ENCODE measurements at places on chromosomes 16 and 17. TPM values are rescaled to one million over a fixed set of nuclear protein-coding genes. Genes with fewer than 3 reads are reported as not detected.

The CLEC18C gene
- 0.07 TPM for polyA plus RNA-seq

DNA sequence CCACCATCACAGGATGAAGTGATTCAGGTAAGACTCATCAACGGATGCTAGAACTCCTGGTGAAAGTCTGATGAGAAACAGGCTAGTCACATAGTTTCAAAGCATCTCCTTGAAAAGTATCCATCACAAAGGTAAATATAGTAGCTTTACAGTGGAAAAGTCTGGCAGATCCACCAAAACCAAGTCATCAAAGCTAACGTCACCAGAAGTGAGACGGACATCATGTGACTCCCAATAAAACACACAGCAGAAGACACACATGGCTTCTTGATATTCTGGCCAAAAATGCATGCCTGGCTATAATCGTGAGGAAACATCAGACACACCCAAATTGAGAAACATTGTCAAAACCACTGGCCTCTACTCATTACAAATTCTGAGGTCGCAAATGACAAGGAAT lies 17.9 kb upstream of the TRPV3 start:
- no peaks in the 10 kb centered on the region for H3K27me3 ChIP-seq
- H3K27ac ChIP-seq, result no peak overlapping the region
- no peaks in the 10 kb centered on the region for H3K4me1 ChIP-seq
- DNase-seq, result no peak

The PSKH1 gene
- polyA plus RNA-seq, result 9.6 TPM

DNA sequence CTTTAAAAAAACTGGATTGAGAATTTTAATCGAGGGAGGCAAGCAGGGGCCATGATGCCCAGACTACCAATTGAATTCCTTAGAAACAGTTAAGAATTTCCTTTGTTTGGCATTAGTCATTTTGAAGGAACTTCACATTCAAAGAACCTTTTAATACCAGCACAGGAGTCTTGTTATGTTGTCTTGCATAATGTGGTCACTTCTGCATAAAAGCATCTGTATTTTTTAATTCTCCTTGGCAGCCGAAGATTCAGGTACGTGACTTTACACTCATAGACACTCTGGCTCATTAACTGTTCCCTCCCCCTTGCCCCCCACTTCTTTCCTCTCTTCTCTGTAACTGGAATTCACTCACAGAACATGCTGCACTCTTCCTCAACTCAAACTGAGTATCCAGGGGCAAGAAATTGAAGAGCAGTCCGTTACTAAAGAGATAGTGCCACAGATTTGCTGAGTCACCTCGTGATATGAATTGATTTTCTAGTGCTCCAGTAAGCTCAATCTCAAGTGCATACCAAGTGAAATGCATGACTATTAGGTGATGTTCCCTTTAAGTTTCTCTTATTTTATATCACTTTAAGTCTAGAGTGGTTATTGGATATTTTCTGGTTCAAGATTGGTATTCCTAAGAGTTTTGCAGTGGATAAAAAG lies 572.2 kb upstream of the SOX9 start:
- H3K4me1 ChIP-seq, result no peaks in the 10 kb centered on the region
- H3K36me3 ChIP-seq, result no peaks in the 10 kb centered on the region
- H3K27me3 ChIP-seq, result no peaks in the 10 kb centered on the region

DNA sequence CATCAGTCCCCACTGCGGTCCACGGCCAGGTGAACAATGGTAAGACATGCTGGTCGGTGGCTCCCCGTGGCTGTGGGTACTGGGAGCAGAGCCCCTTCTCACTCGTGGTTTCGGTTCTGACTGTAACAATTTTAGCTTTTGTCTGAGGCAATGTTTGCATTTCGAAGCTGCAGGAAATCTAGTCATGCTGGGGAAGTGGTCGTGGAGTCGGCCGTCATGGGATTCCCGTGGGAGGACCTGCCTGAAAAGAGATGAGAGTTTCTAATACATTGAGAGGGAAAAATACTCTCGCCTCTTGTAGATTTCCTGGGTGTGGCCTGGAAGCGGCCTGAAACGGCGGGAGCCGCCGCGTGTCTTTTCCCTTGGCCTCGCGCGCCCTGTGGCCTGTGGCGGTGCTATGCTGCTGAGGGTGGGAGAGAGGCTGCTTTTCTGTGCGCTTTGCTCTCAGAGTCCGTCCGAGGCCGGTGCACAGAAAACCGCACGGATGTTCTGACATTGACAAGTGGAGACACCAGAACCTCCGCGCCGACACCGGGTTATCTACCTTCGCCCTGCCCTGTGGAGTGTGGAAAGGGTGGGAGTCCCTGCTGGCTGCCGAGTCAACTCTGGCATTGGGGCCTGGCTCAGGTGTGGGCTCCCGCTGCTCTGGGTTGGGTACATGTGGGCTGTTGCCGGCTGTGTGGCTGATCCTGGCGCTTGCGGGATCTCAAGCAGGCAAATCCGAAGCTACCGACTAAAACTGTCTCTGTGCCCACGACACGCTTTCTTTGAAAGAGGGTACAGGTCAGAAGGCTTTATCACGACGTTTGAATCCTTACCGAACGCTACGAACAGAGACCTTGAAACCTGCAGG lies 60.8 kb downstream of the WDR45B start:
- no peaks in the 10 kb centered on the region for H3K4me1 ChIP-seq
- no peaks in the 10 kb centered on the region for H3K36me3 ChIP-seq
- H3K27ac ChIP-seq, result no peak overlapping the region
- H3K4me3 ChIP-seq, result no peak overlapping the region
- DNase-seq, result no peak
- H3K27me3 ChIP-seq, result no peaks in the 10 kb centered on the region

DNA sequence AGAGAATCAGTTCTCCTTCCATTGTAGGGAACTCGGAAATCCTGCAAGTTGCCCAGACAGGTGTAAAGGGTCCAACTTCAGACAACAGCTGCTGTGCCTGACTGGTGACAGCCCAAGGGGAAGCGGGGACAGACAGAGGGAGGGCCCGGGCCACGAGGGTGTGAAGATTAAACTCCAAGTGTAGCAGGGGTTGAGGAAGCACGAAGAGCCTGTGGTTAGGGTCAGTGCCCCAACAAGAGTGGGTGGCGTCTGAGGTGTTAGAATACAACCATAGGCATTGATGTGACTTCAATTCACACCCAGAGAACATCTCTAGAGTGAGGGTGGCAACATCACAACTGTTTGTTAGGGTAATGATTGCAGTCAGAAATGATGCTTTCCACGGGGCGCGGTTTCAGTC lies 39.1 kb downstream of the ASPA start:
- H3K4me1 ChIP-seq, result peaks cover 3% of the 10 kb centered on the region
- no peaks in the 10 kb centered on the region for H3K27me3 ChIP-seq
- DNase-seq, result no peak
- no peak overlapping the region for H3K27ac ChIP-seq
- H3K36me3 ChIP-seq, result no peaks in the 10 kb centered on the region

DNA sequence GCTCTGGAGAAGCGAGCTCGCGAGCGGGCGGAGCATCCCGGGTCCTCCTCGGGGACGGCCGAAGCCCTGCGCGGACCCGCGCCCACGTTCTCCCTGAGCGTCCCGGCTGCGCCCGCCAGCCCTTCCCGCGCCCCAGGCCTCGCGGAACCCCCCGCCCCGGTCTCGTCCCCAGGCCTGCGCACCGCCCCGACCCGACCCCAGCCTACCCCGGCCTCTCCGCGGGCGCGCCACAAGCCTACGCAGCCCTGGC lies 159 bp downstream of the USP36 start:
- peak overlapping the region; percentile 76 for H3K4me3 ChIP-seq
- H3K27me3 ChIP-seq, result no peaks in the 10 kb centered on the region
- peaks cover 6% of the 10 kb centered on the region for H3K4me1 ChIP-seq
- DNase-seq, result no peak
- H3K36me3 ChIP-seq, result no peaks in the 10 kb centered on the region

The TEKT3 gene
- polyA plus RNA-seq, result 4.0 TPM

Data from ovary (tissue), 10 donors.